ENCODE measurements at places on chromosomes 6 and 20. TPM values are rescaled to one million over a fixed set of nuclear protein-coding genes. Genes with fewer than 3 reads are reported as not detected.

The E2F1 gene
- total RNA-seq: 1.6 TPM

The ENPP5 gene
- total RNA-seq: 0.59 TPM

The CST2 gene
- total RNA-seq: not detected

The TUBE1 gene
- total RNA-seq: 19.3 TPM

GRCh38 chr6:45487645-45488044 is 109.9 kb upstream of the SUPT3H start:
- no peaks in the 10 kb centered on the region for H3K36me3 ChIP-seq
- H3K27ac ChIP-seq: no peak overlapping the region
- no peak overlapping the region for H3K4me3 ChIP-seq
- no peaks in the 10 kb centered on the region for H3K27me3 ChIP-seq

DNA sequence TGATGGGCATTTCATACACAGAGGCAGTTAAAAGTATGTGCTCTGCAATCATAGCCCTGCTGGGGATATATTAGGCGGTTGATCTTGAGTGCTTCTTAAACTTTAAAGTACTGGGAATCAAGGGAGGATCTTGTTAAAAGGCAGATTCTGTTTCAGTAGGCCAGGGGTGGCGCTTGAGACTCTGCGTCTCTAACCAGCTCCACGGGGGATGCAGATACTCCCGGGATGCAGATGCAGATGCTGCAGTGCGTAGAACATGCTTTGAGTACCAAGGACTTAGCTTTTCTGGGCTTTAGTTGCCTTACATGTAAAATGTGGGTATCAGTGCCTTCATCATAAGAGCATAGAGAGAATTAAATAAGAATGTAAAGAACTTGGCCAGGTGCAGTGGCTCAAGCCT is 44.4 kb upstream of the ENPP5 start:
- no peaks in the 10 kb centered on the region for H3K36me3 ChIP-seq
- no peak overlapping the region for H3K4me3 ChIP-seq
- DNase-seq: no peak
- no peaks in the 10 kb centered on the region for H3K4me1 ChIP-seq
- no peak overlapping the region for H3K27ac ChIP-seq

DNA sequence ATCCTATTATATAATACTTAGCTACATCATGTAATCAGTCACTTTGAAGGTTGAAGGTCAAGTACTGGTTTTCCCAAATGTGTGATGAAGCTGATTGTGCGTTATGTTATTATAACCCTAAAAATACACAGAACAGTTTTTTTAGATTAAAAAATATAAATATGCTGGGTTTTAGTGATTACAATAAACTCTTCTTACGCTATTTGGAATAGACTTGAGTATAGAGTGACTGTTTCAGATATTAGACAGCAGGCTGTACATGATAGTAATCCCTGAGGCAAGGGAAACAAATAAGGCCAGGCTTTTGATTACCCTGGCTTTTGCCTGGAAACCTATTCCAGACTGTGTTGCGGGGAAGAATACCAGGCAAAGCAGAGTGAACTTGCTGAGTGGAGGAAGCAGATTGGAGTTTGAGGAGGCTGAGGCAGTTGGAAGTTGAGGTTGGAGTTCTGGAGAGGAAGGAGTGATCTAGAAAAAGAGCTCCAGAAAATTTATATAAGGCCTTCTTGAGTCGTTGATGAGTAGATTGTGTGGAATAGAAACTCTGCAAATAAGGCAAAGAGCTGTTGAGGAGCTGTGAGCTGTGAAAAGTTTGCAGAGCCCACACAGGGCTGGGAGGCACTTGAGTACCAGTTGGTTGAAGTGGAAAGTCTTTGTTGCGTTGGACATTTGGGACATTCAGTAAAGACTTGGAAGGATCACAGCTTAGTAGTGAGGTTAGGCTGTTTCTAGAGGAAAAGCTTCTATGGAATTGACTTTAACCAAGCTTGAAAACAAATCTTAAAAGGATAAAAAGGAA is 26.4 kb downstream of the MAP3K4 start:
- H3K4me3 ChIP-seq: no peak overlapping the region
- H3K4me1 ChIP-seq: no peaks in the 10 kb centered on the region
- DNase-seq: no peak
- H3K27me3 ChIP-seq: no peaks in the 10 kb centered on the region

GRCh38 chr20:46704714-46705377 is 4.6 kb upstream of the SLC2A10 start:
- DNase-seq: no peak
- H3K27me3 ChIP-seq: peaks cover 3% of the 10 kb centered on the region

- no peak for DNase-seq
- H3K4me3 ChIP-seq: no peak overlapping the region
- peak overlapping the region; percentile 95 for H3K27ac ChIP-seq
- peaks cover 30% of the 10 kb centered on the region for H3K4me1 ChIP-seq
These were observed 1.5 kb upstream of the GZF1 start for GRCh38 chr20:23360531-23360930.

DNA sequence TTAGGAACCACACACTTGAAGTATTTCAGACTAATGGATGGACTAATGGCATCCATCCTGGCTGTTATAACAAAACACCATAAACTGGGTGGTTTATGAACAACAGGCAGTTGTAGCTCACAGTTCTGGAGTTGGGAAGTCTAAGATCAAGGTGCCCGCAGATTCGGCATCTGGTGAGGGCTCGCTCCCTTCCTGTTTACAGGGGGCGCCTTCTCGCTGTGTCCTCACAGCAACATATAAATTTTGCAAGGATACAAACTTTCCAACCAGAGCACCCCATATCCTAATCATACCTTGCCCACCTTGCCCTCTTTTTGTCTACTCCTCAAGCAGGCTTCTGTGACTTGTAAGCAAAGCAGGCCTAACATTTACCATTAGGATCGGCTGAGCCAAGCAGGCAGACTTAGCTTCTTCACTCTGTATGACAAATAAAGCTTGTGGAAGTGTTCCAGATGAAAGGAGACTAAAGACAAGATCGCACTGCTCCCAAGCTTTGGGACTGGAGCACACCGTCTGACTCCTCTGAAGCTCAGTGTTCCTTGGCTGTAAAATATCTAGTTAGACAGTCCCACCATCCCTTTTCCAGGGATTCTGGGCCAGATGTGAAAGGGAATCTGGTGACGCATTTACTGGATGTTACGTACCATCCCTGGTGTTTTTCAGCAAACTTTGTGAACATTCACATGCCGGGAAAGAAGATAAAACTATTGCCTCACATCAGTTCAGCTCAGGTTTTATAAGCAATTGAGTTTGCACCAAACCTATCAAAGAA is 34.9 kb downstream of the GFOD1 start:
- no peaks in the 10 kb centered on the region for H3K36me3 ChIP-seq
- no peak overlapping the region for H3K4me3 ChIP-seq
- H3K4me1 ChIP-seq: peaks cover 33% of the 10 kb centered on the region
- DNase-seq: no peak

GRCh38 chr20:62792940-62793756 is 3.1 kb upstream of the MRGBP start:
- H3K4me1 ChIP-seq: peaks cover 15% of the 10 kb centered on the region
- DNase-seq: no peak
- H3K27ac ChIP-seq: peak overlapping the region; percentile 83
- H3K27me3 ChIP-seq: no peaks in the 10 kb centered on the region
- H3K36me3 ChIP-seq: peaks cover 6% of the 10 kb centered on the region

DNA sequence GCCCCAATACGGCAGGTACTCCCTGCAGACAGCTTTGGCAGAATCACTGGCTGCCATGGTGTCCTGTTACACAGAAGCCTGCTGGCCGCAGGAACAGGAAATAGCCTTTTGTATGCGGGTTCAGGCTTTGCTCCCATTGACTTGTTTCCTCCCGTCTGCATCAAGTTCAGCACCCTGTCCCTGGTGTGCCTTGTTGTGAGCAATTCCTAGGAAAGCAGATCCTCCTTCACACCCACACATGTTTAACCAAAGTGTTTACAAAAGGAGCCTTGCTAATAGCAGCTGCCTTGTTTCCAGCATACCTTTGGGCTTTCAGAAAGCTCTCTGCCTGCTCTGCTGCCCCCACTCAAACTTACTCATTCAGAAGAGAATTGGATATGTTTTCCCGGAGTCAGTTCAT is 127.2 kb upstream of the SUPT3H start:
- no peak for DNase-seq
- no peaks in the 10 kb centered on the region for H3K27me3 ChIP-seq
- no peak overlapping the region for H3K27ac ChIP-seq
- no peak overlapping the region for H3K4me3 ChIP-seq

- H3K4me3 ChIP-seq: no peak overlapping the region
- no peak for DNase-seq
- H3K36me3 ChIP-seq: no peaks in the 10 kb centered on the region
- no peak overlapping the region for H3K27ac ChIP-seq
- no peaks in the 10 kb centered on the region for H3K4me1 ChIP-seq
- no peaks in the 10 kb centered on the region for H3K27me3 ChIP-seq
These were observed 280.9 kb downstream of the CDH26 start for GRCh38 chr20:60238992-60239660.
